ENCODE measurements at places on chromosomes 5 and 9.

- no peak for DNase-seq
Measured at GRCh38 chr5:97838214-97838613, 655.2 kb upstream of the RIOK2 start.

GRCh38 chr5:171743436-171744076 is 42.1 kb upstream of the SMIM23 start:
- no peak for DNase-seq

GRCh38 chr9:31719262-31719661 is 665.2 kb upstream of the ACO1 start:
- no peak for DNase-seq

- DNase-seq = no peak
Measured at GRCh38 chr9:107675351-107676259, 186.0 kb upstream of the KLF4 start.

DNA sequence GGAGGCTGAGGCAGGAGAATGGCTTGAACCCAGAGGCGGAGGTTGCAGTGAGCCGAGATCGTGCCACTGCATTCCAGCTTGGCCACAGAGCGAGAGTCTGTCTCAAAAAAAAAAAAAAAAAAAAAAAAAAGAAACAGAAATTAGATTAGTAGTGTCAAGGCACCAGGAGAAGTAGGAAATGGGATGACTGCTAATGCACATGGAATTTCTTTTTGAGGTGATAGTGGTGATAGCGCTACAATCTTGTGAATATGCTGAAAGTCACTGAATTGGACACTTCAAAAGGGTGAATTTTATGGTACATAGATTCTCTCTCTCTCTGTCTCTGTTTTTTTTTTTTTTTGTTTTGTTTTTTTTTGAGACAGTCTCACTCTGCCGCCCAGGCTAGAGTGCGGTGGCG is 42.1 kb upstream of the SUB1 start:
- no peak for DNase-seq

GRCh38 chr5:7325975-7326913 is 69.7 kb upstream of the ADCY2 start:
- no peak for DNase-seq

DNA sequence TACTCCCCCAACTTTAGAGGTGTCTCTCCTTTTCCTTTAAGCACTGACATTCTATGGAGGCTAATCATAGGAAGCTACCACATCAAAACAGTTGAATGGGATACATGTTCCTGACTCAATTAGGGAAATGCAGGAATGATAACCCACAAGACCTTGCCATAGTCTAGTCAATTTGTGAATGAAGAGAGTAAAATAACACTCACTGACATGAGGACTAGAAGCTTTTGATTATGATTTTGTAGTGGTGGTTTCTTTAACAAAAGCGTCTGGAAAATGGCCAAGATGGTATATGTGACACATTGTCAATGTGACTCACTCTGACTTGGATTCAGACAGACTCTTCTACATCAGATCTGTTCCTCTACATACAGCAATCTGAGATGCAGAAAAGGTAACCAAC is 13.7 kb upstream of the PRELID2 start:
- DNase-seq = no peak

DNA sequence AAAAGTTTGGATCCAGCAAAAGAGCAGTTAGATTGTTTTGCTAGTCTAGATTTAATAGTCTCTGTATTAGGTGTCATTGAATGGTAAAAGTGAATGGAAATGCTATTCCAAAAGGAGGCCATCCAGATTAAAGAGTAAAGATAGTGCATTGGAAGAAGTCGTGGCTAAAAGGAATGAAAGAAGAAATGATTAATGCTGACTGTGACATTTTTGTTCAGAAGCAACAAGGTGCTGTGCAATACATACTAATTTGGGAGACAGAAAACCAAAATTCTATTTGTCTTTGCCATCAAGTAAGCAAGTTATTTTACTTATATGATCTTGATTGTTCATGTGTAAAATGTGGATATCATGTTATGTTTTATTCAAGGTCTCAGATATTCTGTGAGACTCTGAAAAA is 85.1 kb downstream of the GPBP1 start:
- DNase-seq = no peak

DNA sequence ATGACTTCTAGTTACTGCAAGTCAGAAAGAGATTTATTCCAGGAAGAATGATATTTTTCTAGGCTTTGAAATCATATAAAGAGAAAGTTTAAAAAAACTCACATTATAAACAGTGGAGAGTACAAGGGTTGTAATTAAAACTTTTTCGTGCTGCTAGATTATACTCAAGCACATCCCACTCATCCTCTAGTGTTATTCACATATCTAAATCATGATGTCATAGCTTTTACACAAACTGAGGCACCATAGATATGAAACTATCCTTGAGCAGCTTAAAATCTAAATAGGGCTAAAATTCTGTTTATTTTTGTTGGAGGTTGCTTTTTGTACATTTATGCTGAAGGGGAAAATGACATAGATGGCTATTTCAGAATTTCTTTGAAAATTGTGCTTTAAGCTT is 30.0 kb downstream of the TENT2 start:
- no peak for DNase-seq

DNA sequence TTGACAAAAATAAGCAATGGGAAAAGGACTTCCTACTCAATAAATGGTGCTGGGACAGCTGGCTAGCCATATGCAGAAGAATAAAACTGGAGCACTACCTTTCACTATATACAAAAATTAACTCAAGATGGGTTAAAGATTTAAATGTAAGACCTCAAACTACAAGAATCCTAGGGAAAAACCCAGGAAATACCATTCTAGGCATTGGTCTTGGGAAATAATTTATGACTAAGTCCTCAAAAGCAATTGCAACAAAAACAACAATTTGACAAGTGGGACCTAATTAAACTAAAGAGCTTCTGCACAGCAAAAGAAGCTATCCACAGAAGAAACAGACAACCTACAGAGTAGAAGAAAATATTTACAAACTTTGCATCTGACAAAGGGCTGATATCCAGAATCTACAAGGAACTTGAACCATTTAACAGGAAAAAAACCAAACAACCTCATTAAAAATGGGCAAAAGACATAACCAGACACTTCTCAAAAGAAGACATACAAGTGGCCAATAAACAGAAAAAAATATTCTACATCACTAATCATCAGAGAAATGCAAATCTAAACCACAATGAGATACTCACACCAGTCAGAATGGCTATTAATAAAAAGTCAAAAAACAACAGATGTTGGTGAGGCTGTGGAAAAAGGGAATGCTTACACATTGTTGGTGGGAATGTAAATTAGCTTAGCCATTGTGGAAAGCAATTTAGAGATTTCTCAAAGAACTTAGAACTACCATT is 75.2 kb upstream of the CPEB4 start:
- DNase-seq = no peak

GRCh38 chr9:129865668-129866320 is 30.5 kb downstream of the USP20 start:
- no peak for DNase-seq

All from stimulated activated CD4-positive, alpha-beta T cell treated with anti-CD3 and anti-CD28 coated beads, Interleukin-1b, Interleukin-23, amount 100 ng/mL, for 4 hours (primary cell).